ENCODE measurements at places on chromosomes 13 and 19.

- peak; percentile 67 for DNase-seq
Measured at GRCh38 chr19:17873786-17874757, 2.3 kb downstream of the SLC5A5 start.

DNA sequence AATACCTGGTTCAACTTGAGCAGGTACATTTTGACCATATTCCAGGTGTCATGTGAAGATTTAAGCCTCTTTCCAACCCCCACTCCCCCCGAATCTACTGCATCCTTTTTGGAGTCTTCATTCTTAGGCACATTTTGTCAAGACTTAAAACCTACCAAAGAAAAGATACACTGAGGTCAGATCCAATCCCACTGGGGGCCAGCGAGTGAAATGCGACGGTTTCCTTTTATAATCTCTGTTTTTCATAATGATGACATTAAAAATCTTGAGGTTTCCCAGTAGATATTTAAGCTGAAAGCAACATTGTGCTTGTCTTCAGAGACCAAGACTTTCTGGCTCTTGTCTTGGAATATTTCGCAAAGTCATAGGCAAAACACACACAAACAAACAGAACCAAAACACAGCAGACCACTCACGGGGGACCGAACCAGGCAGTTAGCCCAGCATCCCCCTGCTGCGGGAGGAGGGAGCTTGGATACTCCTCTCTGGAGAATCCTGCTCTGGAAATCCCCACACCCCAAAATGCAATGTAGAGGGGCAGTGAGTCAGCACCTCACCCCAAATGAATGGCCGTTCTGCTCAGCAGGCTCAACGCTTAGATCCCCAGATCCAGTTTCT lies 506 bp upstream of the GAS6 start:
- DNase-seq: no peak

DNA sequence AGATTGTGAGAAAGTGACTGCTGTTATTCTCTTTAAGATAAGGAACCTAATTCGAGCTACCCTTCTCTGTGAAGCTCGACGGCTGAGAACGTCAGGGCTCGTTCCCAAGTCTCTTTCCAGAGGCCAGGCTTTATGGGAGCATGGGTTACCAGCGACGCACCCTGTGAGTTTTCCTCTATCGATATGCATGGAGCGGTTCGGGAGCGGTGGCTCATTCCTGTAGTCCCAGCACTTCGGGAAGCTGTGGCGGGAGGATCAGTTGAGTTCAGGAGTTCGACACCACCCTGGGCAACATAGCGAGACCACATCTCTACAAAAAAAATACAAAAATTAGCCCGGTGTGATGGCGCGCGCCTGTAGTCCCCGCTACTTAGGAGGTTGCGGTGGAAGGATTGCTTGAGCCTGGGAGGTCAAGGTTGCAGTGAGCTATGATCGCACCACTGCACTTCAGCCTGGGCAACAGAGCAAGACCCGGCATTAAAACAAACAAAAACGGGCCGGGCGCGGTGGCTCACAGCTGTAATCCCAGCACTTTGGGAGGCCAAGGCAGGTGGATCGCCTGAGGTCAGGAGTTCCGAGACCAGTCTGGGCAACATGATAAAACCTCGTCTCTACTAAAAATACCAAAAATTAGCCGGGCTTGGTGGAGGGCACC lies 681 bp upstream of the ZNF606 start:
- no peak for DNase-seq

- DNase-seq: peak; percentile 48
Measured at GRCh38 chr19:2394442-2395292, 32.7 kb downstream of the TIMM13 start.

DNA sequence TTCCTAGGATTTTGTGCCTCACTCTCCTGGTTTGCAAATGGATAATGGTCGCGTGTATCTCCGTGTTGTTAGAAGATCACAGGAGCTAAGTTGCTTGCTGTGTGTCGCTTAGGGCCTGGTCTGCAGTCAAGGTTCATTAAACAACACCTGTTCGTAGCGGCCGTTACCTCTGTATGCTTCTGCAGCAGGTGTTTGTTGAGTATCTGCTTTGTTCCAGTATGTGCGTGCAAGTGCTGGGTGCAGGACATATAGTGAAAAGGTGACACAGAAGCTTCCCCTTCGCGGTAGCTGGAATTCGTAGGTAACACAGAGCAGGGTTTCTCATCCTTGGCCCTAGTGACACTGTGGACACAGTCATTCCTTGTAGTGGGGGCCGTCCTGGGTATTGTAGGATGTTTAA lies 5.4 kb downstream of the MED25 start:
- no peak for DNase-seq

DNA sequence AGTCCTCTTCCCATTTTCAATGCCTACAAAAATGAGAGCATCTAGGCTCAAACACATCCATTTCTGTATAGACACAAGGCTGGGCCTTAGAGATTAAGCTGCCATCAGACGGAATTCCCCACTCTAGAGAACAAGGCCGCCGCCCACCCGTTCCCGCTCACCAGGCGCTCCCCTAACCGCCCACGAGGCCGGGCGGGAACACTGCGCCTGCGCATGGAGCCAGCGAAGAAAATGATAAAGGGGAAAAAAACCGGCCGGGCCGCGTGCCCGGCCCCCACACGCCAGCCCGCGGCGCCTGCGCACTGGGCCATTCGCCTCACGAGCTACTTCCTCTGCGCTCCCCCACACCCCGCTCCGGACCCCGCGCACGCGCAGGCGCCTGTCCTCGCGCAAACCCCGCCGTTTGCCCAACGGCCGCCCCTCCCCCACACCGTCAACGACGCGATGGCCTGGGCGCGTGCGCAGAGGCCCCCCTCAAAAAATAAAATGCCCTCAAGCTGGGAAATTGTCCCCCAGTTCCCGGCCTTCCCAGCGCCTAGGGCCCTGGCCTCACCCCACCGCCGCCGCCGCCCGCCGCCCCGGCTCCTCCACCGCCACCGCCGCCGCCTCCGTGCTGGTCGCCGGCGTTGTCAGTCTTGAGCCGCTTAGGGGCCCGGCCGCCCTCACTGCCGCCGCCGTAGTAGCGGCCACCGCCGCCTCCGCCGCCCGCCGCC lies 483 bp downstream of the HNRNPL start:
- DNase-seq: peak; percentile 97

DNA sequence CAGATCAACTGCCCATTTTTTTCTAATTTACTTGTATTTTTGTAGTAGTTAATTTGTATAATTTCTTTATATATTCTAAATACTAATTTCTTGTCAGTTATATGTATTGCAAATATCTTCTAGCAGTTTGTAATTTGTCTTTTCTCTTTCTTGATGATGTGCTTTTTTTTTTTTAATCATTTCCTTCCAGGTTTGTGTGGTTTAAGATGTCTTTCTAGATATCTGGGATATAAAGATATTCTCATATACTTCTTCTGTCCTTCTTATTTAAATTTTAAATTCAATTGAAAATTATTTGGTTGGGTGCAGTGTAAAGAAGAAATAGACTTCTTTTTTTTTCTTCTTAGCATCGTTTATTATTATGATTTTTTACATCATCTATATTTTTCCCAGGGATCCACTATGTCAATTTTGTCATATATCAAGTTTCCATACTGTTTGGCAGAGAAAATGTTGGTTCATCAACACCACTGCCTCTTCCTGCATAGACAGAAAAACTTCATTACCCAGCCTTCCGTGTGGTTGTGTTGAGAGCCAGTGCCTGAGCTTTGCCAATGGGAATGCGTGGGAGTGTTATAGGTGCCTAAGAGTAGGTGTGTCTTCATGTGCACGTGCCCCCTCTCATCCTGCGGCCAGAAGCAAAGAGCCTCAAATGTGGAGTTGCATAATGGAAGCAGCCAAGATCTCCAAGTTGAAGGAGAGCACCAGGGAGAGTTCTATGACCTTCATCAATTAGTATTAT lies 15.8 kb downstream of the CPB2 start:
- no peak for DNase-seq

DNA sequence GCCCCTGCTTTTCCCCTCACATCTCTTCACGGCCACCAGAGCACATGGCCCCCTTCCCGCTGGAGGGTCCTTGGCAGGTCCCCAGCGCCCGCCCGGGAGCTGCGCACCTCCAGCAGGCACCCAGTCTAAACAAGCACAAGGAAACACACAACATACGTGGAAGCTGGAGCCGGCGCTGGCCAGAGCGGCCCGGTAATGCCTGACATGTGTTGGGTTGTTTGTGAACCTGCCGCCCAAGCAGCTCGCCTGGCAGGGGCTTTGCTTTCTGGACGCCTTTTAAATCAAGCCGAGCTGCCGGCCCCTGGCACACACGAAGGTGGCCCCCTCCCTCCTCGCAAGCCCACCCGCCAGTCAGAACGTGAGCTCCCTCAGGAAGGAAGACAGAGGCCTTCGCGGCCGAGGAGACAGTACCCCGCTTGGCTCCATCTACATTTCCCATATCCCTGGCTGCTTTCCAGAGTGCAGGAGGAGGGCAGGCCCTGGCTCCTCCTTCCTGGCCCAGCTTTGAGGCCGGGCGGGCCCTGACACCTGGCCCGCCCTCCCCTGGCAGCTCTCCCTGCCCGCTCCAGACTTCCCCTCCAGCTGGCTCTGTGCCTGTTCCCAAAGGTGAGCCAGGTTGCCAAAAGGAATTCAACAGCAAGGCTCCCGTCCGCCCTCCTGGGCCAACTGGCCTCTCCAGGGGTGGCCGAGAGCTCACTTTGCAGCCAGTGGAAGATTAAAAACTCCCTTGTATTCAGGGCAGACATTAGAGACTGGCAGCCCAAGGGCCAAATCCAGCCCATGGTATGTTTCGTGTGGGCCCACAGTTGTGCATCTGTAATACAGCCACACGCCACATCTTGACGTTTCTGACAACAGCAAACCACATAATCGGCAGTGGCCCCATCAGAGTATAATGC lies 28.7 kb downstream of the COMP start:
- no peak for DNase-seq

DNA sequence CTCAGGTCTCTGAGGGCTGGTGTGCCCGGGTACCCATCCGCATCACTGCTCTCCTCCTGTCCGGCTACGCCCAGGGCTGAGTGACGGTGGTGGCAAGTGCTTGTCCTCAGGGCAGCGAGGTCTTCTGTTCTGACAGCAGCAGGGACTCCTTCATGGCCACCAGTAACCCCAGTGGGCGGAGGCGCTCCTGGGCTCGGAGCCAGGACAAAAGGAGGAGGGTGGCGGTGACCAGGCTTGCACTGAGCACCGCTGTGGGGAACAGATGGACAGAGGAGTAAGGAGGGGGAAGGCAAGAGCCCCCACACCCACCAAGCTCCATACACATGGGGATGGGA lies 5.8 kb downstream of the CD320 start:
- no peak for DNase-seq

DNA sequence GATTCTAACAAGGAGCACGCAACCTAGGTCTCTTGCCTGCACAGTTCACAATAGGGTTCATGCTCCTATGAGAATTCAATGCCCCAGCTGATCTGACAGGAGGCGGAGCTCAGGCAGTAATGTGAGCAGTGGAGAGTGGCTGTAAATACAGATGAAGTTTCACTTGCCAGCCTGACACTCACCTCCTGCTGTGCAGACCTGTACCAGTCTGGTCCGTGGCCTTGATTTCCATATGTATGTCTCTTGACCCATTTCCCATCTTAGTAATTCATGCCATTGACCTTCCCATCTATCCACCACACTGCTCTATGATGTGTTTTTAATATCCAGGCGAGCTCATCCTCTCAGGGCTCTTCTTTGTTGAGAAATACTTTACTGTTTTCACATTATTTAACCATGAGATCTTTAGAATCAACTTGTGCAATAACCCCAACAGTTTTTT lies 95.2 kb downstream of the LRCH1 start:
- DNase-seq: peak; percentile 65

GRCh38 chr13:95756072-95756471 lies 79.1 kb downstream of the DNAJC3 start:
- DNase-seq: no peak

- DNase-seq: peak; percentile 58
Measured at GRCh38 chr19:38062959-38063761, 156.2 kb downstream of the SIPA1L3 start.

- no peak for DNase-seq
Measured at GRCh38 chr19:13762635-13763235, 1.6 kb upstream of the MRI1 start.

GRCh38 chr19:42529248-42529764 lies 1.0 kb upstream of the CEACAM1 start:
- peak; percentile 74 for DNase-seq

DNA sequence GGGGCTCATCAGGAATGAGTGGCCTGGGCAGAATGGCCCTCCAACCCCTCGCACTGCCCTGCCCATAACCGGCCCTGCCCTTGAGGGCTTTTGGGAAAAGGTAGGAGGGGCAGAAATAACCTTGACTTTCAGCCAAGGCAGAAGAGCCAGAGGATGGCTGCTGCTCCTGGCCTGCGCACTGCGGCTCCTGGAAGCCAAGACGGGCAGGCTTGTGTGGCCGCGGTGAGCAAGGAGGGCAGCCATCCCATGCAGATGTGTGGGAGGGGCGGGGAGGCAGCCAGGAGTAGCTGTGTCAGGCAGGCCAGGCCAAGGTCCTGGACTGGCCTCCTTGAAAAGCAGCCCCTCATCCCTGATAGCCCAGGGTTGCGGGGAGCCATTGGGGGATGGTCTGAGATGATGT lies 57.6 kb upstream of the URI1 start:
- no peak for DNase-seq

DNA sequence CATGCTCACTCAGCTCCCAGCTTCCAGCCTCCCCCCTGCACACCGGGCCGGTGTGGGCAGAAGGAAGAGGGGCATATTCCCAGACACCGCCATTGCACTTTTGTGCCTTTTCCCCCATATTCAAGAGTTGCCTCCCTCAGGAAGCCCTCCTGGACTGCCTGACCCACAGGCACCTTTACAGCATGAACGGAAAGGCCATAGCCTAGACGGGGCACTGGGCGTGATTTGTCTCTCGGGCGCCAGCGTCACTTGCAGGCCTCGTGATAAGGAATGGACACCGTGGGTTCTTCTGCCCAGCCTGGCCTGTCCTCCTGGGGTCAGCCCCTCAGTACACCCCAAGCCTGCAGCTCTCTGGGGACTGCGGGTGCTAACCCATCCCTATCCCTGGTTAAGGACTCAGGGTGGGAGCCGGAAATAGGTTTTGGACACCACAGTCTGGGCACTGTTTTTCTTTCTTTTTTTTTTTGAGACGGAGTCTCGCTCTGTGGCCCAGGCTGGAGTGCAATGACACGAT lies 933 bp upstream of the UQCR11 start:
- DNase-seq: no peak

- no peak for DNase-seq
Measured at GRCh38 chr13:68806125-68806524, 1301.5 kb upstream of the ATXN8OS start.

- DNase-seq: no peak
Measured at GRCh38 chr13:56861476-56861875, 279.2 kb upstream of the PRR20A start.

- DNase-seq: no peak
Measured at GRCh38 chr13:50671497-50671850, 172.0 kb downstream of the DLEU7 start.

DNA sequence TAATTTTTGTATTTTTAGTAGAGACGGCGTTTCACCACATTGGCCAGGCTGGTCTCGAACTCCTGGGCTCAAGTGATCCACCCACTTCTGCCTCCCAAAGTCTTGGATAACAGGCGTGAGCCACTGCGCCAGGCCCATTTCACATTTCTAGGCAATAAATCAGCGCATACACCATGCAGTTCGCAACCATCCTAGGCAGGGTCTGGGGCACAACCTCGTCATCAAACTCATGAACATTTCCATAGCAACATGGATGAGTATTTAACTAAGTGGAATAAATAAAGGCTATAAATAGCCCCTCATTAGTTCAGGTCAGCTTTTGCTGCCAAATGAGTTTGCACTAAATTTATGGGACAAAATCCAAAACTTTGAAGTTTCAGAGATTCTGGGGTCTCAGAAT lies 8.2 kb downstream of the MEIS3 start:
- no peak for DNase-seq

Data from Caco-2 (cell line).